ENCODE measurements at places on chromosomes 3 and 15. TPM values are rescaled to one million over a fixed set of nuclear protein-coding genes. Genes with fewer than 3 reads are reported as not detected.

DNA sequence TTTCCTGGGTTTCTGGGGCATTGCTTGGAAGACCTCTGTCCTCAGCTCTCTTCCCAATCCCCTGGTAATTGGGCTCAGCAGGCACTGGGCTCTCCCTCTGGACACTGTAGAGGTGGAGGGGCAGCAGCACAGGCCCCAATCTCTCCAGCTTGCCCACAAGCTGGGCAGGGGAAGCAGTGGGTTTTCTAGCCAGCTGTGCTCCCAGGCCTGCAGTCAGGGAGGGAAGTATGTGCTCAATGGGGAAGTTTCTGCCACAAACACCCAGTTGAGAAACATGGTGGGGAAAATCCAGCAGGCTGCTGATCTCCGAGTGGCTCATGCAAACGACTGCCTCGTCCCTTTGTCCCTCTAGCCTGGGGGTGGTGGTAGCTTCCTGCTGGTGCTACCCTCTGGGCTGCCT is 12.8 kb upstream of the RFT1 start:
- no peak for DNase-seq

DNA sequence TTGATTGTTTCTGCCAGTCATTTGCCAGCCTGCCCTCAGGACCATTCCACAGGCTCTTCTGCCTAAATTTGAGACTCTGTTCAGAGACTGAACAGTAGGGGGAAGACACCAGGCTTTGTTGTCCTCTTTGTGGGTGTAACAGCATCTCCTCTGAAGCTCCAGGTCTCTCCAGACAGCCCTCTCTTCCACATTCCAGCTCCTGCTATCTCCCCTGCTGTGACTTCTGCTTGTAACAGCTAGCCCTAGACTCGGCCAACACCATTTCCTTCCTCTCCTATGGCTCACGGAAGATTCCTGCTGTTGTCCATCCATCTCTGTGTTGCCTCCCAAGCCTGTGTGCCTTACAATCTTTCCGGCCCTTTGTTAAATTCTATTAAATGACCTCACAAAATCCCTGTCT is 40.2 kb downstream of the SUCLG2 start:
- no peak for DNase-seq

Gene SPINK8
- total RNA-seq, result not detected

Gene CD200R1L
- total RNA-seq, result not detected

Gene KNG1
- total RNA-seq, result not detected

Gene XXYLT1
- total RNA-seq, result 3.1 TPM
